ENCODE measurements at places on chromosomes 16 and 17.

DNA sequence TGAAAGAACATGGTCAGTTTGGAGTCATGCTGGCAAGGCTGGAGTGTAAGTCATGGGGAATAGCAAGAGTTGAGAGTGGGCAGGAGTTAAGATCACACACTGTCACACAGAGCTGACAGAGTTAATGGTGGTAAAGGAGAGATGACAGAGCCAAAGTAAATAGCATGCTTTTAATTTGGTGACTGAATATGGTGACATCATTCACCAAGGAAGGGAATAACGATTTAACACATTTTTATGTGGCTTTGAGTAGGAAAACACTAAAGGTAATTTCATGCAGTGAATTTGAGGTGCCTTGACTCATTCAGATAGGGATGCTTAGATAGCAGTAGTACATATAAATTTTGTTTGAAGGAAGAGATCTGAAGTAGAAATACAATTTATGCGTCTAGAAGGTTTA lies 42.1 kb downstream of the SYNRG start:
- DNase-seq, result no peak

GRCh38 chr17:55171634-55172328 lies 93.0 kb upstream of the HLF start:
- no peak for DNase-seq

- DNase-seq, result no peak
These were observed 78.2 kb downstream of the MARF1 start for GRCh38 chr16:15564604-15565339.

- no peak for DNase-seq
These were observed 13.2 kb upstream of the NAGLU start for GRCh38 chr17:42522798-42523278.

DNA sequence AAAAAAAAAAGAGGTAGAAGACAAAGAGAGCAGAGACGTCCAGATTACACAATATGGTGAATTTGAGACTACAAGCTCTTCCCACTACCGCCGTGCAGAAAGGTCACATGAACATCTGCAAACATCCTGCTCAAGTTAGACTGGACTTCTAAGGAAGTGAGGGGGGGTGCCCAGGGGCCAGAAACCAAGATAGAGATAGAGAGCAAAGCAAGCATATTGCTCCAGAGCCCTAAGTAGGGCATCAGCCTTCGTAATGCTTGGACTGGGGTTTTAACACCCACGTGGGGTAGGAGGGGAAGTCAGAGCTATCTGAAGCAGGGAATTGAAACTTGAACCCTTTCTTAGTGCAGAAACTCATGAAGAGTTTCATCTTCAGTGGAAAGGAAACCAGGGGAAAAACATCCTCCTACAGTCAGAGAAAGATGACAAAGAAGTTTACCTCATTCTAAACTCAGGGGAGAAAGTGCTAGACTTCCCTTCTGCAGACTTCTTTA lies 8.7 kb downstream of the CLEC19A start:
- peak; percentile 98 for DNase-seq

DNA sequence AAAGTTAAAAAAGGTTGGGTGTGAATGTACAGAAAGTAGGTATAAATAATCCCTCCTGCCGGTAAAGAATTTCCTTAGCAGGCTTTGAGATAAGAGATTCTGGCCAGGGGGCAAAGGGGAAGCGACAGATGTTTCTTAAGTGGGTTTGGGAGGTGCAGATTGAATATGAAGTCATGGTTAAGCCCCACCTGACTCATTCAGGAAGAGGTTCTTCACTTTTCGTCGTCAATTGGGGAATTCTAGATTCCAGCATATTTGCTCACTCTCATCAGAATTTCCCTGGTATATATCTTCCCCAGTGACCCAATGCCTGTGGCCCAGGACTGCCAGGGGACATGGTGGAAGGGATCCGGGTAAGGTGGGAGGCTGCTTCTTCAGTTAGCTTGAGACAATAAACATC lies 127.8 kb downstream of the CPPED1 start:
- no peak for DNase-seq

GRCh38 chr16:53840456-53840855 lies 136.5 kb downstream of the FTO start:
- DNase-seq, result no peak

DNA sequence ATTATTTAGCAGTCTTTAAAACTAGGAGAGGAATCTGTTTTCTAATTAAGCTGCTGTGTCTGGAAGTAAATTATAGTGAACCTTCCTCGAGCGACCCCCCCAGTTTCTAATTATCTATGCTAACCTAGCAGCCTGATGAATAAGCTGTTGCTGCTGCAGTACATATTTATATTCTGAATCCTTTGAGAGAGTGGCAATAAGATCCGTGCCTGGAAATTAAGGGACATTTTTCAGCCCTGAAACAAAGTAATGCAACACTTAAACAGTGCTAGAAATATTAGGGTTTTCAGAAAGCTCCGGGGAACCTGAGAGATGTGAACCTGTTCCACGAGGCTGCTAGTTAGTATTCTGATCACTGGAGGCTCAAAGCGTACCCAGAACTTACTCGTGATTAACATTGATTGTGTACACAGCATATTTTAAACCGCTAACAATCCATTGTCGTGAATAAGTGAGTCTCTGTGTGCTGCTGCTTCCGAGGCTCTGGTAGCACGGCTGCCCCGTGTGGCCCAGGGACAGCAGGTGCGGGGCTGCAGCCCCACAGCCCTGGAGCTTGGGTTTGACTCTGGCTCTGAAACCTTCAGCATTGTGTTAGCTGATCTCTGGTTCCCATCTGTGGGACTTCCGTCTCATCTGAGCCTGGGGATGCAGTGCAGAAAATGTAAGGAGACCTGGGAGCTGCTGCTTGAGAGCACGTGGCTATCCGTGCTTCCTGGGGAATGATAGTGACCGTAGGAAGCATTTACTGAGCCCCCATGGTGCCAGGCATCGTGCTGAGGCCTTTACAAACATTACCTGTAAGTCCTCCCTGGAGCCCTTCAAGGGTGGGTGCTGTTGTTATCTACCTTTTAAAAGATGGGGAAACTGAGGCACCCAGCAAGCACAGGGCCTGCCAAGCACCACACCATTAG lies 190.9 kb upstream of the CHMP6 start:
- no peak for DNase-seq

DNA sequence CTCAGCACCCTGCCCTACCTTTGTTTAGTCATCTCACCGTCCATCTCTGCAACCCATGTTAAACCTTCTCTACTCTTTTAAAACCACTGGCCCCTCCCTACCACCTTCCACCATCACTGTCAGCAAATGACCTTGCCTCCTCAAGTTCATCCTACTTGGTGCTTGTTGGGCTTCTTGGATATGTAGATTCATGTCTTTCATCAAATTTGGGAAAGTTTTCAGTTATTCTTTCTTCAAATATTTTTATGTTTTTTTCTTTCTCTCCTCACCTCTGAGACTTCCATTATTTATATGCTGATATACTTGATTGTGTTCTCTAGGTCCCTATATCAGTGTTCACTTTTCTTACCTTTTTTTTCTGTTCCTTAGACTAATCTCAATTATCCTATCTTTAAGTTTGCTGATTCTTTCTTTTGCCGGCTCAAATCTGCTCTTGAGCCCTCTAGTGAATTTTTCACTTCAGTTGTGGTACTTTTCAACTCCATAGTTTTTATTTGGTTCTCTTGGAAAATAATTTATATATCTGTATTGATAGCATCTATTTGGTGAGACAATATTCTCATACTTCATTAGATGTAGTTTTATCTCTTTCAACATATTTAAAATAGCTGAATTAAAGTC lies 28.7 kb upstream of the ALDH3A2 start:
- DNase-seq, result no peak

GRCh38 chr16:86108062-86108461 lies 209.1 kb downstream of the IRF8 start:
- DNase-seq, result no peak

GRCh38 chr17:82490512-82491195 lies 28.9 kb upstream of the FOXK2 start:
- no peak for DNase-seq

GRCh38 chr16:75792771-75793492 lies 66.6 kb upstream of the CPHXL start:
- DNase-seq, result no peak

GRCh38 chr17:7855660-7856010 lies 769 bp downstream of the TMEM88 start:
- DNase-seq, result no peak

GRCh38 chr17:73498886-73499554 lies 145.2 kb downstream of the SDK2 start:
- DNase-seq, result no peak

- DNase-seq, result no peak
These were observed 41.3 kb downstream of the MRM3 start for GRCh38 chr17:823501-823902.

DNA sequence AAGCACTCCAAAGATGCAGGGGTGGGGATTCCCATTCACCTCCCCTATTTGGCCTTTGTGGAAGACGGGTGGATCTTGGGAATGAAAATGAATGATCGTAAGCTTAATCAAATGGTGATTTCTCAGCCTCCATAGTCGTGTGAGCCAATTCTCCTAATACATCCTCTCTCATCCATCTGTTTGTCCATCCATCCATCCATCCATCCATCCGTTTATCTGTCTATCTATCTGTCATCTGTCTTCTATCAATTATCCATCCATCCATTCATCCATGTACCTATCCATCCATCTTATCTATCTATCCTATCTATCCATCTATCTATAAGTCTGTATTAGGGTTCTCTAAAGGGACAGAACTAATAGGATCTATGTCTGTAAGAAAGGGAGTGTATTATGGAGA lies 7.8 kb downstream of the RNF213 start:
- no peak for DNase-seq

DNA sequence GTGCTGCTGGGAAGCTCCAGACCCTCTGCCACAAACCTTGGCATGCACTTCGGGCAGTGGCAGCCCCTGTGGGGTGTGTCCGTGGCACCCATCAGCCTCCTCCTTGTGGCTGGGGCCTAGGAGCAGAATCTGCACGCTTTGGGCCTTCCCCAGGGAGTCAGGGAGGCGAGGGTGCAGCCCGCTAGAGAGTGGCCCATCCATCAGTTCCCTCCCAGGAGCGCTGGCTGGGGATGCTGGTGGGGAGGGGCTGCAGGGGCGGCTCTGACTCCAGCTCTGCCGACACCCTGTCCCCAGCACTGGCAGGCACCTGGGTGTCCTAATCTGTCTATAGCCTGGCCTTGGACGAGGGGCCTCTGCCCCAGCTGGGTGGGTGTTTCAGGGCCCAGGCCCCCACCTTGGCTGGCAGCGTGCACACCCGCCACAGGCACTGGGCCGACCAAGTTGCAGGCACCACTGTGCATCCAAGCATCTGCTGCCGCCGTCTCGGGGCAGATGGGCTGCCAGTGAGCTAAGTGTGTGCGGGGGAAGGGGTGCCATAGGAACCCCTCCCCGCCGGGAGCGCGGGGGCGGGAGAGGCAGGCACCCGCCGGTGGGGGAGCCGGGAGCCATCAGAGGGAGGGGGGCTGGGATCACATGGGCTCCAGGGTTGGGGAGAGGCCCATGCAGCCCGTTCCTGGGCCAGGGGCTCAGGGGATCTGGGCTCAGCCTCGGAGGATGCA lies 30.2 kb downstream of the ENDOV start:
- no peak for DNase-seq

DNA sequence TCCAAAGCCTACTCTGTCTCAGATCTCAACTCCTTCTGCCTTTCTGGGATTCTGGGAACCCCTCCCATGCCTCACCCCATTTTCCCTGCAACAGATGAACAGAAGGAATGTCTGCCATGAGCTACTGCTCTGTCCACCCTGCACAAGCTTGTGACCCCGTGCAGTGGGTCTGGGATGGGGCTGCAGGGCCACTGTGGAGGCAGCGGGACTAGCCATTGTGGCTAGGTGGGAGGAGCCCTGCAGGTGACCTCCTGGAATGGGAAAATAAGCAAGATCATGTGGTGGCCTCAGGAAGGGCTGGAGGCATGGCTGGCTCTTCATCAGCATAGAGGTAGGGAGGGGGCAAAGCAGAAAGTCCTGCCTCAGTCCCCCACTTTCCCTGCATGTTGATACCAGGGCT lies 13.7 kb downstream of the PDP2 start:
- no peak for DNase-seq

DNA sequence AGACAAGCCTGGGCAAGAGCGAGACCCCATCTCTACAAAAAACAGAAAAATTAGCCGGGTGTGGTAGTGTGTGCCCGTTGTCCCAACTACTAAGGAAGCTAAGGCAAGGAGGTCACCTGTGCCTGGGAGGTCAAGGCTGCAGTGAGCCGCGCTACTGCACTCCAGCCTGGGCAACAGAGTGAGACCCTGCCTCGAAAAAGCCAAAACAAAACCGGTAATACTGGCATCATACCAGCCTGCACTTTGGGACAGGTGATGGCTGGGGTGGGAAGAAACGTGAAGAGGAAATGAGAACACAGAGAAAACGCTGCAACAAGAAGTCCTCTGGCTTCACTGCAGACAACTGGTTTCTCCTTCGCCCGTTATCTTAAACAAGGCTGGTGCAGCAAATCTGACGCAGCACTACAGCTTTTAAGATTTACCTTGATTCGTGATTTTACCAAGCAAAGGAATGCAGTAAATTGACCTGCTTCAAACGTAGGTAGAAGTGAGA lies 725 bp upstream of the CASC3 start:
- no peak for DNase-seq

DNA sequence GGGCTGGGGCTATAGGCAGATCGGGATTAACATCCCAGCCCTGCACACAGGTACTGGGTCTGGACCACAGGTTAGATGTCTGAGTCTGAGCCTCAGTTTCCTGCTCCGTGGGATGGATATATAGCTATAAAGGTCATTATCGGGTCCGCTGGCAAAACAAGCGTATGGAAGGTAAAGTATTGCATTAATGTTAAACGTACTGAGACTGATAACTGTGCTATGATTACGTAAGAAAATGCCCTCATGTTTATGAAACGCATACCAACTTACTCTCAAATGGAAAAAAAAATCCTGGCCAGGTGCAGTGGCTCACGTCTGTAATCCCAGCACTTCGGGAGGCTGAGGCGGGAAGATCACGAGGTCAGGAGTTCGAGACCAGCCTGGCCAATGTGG lies 135.2 kb downstream of the CCDC182 start:
- DNase-seq, result no peak

- DNase-seq, result no peak
These were observed 1.7 kb upstream of the SPEM2 start for GRCh38 chr17:7423679-7424078.

DNA sequence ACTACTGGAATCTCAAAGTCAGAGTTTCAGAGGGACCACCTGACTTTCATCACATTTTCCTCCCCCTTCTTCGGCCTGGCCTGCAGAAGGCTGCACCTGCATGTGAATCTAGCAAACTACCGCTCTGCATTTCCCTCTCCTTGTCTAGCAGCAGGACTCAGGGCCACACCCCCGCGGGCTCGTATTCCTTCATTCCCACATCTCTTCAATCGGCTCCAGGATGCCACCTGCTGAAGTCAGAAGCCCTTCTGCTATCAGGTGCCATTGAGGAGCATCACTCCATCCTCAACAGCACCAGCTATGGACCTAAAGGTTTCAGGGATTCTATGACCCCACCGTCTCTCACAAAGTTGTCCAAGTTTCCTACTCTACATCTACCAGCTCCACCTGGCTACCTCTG lies 169.5 kb downstream of the VPS53 start:
- no peak for DNase-seq

DNA sequence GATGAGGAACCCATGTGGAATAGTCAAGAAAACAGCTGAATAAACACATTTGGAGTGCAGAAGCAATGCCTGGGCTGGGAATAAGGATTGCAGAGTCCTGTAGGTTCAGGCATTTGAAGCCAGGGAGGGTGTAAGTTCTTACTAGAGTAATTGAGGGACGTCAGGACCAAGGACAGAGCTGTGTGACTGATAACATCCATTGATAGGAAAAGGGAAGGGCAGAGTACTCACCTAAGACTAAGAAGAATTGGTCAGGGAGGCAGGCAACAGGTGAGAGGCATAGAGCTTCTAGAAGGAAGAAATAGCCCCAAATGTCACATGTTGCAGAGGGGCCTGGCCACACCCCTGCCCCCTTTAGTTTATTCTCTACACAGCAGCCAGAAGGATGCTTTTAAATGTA lies 79.8 kb upstream of the TMEM132E start:
- DNase-seq, result peak; percentile 6

GRCh38 chr16:51723036-51723724 lies 572.1 kb upstream of the SALL1 start:
- DNase-seq, result no peak

Data from inflammatory macrophage (primary cell).